ENCODE measurements at places on chromosomes 5 and 9. TPM values are rescaled to one million over a fixed set of nuclear protein-coding genes. Genes with fewer than 3 reads are reported as not detected.

- DNase-seq: no peak
These were observed 48.6 kb downstream of the FOXI1 start for GRCh38 chr5:170154297-170154696.

Gene SKIC3
- 13.4 TPM for polyA plus RNA-seq

DNA sequence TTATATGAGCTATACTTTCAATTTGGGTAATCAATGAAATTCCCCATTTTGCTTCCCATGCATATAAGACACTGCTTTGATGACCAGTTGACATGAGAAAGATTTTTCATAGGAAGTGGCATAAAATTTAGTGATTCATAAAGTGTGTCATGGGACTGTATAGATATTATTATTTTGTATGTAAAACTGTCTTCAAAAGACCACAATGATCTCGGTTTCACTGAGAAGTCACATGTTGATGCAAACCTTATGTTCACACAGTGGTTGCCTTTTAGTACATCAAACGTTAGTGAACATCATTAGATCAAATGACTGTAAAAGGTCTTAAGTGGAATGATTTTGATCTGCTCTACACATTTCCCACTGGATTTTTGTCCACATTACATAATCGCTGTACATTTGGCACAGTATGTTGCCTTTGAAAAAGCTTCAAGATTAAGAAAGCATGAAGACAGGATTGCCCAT, 349.2 kb upstream of the MEF2C start:
- no peak for DNase-seq

DNA sequence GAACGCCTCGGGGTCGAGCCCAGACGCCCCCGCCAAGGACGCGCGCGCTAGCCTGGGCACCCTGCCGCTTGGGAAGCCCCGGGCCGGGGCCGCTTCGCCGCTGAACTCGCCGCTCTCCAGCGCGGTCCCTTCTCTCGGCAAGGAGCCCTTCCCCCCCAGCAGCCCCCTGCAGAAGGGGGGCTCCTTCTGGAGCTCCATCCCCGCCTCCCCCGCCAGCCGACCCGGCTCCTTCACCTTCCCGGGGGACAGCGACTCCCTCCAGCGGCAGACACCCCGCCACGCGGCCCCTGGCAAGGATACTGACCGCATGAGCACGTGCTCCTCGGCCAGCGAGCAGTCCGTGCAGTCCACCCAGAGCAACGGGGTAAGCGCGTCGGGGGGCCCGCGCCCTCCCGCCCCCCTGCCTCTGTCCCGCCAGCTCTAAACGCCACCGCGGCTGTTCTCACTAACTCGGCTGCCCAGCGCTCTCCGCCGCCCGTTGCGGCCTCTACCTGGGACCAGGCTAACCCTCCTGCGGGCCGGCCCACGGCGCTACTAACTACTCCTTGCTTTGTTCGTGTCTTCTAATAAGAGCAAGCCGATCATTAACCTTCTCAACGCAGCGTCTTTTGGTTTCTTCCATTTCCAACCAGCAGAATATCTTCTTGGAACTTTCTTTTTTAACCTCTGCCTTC, 93.6 kb upstream of the OTULINL start:
- no peak for DNase-seq

GRCh38 chr9:14322211-14323082, 8.5 kb upstream of the NFIB start:
- peak; percentile 88 for DNase-seq

Gene CHSY3
- 0.40 TPM for polyA plus RNA-seq

GRCh38 chr9:71183251-71183650, 61.8 kb upstream of the TRPM3 start:
- no peak for DNase-seq

Gene POC5
- polyA plus RNA-seq: 3.7 TPM

Gene FBP1
- polyA plus RNA-seq: 401 TPM

DNA sequence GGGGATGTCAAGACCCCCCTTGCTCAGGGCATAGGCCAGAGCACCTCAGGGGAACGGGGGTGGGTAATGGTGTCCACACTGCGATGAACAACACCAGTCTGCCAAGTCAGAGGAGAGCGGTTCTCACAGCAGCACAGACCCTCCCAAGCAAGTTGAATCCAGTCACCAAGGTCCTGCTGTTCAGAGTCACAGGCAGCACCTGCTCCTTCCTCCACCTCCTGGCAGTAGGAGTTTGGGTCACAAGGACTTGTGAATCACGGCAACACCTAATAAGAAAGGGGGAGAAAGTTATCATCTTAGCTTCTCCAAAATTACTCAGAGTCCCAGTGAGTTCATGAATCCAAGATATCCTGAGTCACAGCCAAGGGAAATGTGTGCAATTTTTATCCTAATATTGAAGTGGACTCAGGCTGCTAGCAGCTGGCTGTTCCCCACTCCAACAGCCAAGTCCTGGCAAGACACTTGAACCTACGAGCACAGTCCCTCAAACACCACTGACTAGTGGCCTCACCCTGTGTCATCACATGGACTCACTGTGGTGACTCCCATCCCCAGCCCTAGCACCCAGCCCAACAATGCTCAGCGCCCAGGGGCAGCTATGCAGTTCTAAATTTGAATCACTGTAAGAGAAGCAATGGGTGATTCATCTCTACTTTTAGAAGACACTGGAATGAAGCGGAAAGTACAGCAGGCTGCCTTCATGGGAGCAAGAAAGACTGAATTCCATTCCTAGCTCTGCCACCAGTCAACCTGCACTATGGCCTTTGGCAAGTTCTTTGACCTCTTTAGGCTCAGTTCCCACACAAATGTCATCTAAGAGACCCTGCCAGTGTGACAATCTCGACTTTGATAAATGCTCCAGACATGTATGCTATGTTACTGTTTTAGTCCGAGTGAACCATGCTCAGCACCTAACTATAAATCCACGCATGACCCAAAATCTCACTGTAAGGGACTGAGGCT, 113.7 kb downstream of the KLHL3 start:
- DNase-seq: no peak

Gene FCN2
- polyA plus RNA-seq: 118 TPM

Gene NELFB
- polyA plus RNA-seq: 4.7 TPM

DNA sequence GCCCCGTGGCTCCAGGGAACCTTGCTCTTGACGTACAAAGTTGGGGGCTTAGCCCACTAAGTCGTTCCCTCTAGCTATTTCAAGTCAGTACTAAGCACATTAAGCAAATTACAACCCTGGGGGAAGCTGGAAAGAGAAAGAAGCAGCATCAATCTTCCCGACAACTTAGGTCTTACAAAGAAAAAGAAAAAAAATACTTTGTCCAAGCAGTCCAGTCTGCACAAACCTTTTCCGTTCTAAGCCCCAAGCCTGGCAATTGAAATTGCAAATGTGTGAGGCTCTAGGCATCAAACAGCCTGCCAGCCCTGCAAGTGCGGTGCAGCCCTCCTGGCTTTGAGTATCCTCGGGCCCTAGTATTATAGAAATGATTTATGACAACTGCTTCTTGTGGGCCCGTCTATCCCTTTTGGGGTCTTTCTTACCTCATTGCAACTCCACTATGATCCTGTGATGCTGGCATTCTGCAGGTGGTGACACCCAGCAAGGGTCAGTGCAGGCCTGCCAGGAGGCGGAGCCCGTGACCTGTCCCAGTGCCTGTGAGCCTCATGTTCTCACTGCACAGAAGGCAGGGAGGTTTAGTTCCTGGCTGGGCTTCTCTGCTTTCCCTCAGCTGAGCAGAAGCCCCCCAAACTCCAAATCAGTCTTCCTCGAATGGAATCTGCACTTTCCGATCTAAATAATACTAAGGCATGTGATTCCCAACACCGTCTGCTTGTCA, 232.3 kb upstream of the IRX2 start:
- DNase-seq: no peak

GRCh38 chr9:132381966-132382541, 24.6 kb downstream of the TTF1 start:
- DNase-seq: no peak

Gene TXNDC8
- polyA plus RNA-seq: not detected

- no peak for DNase-seq
These were observed 43.9 kb downstream of the RCL1 start for GRCh38 chr9:4836676-4837075.

- no peak for DNase-seq
These were observed 6.1 kb upstream of the CSF2 start for GRCh38 chr5:132067451-132067850.

Gene SCAI
- 1.1 TPM for polyA plus RNA-seq

DNA sequence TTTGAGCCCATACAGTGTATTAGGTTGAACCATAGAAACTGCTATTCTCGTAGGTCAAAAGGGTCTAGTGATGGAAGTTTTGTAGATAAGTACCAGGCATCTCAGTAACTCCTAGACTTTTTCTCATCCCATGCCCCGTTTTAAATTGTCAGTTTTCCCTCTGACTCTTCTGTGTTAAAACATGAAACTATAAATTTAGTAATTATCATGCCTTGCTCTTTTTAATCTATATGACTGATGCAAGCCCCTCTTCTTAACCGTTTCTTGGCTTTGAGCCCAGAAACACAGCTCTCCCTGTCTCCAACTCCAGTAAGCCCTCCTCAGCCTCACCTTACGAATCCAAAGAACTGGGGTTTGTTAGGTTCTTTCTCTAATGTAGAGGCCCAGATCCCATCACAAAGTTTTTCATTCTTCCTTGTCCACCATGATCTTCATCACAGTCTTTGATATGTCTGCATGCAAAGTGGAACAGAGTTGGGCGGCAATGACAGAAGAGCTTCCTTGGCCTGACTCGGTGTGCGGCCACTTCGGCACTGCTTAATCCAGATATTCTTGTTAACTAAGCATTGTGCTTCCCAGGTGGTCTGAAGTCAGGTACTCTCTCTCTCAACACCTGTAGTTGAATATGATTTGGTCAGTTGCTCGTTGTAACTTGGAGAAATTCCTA, 21.1 kb downstream of the RGMB start:
- no peak for DNase-seq

DNA sequence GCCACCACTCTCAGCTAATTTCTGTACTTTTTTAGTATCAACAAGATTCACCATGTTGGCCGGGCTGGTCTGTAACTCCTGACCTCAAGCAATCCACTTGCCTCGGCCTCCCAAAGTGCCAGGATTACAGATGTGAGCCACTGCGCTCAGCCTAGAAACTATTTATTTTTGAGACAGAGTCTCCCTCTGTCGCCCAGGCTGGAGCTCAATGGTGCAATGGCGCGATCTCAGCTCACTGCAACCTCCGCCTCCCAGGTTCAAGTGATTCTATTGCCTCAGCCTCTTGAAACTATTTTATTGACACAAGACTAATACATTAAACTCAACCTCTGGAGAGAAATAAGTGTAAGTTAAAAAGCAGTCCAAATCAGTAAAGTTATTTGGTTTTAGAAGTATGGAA, 34.0 kb downstream of the IL6ST start:
- no peak for DNase-seq

DNA sequence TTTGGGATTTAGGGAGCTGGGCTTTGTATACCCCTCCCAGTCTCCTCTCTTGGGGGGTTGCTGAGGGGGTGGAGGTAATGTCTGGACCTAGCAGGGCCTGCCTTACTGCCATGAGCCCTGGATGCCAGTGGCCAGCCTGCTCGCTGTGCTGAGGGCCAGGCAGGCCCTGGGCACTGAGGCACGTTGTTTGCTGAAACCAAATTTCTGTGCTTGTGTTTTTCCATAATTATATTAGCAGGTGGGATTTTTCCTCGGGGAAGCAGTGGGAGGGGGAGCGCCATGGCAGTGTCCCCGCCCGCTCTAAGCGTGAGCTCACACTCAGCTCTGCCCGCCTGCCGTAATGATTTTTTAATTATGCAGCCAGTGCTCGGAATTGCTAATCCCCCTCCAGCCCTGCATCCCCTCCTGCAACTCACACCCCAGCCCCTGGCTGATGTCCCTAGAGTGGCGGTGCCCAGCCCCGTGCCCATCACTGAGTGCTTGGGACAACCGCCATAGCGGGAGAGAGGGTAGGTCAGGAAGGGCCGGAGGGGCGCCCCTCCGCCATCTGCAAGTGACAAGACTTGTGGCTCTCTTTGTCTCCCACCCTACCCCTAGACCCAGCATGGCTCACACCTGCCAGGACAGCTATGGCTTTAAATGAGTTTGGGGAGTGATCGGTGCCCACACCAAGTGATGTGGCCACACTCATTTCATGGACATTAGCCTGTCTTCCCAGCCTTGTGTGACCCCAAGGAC, 20.9 kb downstream of the CXXC5 start:
- no peak for DNase-seq

Gene ZNF346
- polyA plus RNA-seq: 3.7 TPM

- DNase-seq: peak; percentile 64
These were observed 647 bp downstream of the SMARCA2 start for GRCh38 chr9:2015581-2016407.

DNA sequence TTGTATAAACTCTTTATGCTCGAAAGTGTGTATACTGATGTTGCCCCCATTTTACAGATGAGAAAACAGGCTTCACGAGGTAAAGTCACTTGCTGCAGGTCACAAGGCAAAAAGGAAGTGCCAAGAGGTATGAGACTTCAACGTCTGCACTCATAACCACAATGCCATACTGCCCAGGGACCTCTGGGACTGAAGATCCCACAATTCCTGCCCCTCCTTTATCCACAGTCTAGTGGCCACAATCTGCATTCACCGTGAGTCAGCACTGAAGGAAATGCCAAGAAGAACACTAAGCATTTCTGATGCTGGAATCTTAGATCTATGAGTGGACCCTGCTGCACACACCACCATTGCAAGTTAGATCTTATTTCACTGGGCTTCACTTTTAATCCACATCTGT, 37.3 kb downstream of the MED27 start:
- DNase-seq: no peak

- DNase-seq: no peak
These were observed 40.7 kb downstream of the ASTN2 start for GRCh38 chr9:117374076-117374725.

DNA sequence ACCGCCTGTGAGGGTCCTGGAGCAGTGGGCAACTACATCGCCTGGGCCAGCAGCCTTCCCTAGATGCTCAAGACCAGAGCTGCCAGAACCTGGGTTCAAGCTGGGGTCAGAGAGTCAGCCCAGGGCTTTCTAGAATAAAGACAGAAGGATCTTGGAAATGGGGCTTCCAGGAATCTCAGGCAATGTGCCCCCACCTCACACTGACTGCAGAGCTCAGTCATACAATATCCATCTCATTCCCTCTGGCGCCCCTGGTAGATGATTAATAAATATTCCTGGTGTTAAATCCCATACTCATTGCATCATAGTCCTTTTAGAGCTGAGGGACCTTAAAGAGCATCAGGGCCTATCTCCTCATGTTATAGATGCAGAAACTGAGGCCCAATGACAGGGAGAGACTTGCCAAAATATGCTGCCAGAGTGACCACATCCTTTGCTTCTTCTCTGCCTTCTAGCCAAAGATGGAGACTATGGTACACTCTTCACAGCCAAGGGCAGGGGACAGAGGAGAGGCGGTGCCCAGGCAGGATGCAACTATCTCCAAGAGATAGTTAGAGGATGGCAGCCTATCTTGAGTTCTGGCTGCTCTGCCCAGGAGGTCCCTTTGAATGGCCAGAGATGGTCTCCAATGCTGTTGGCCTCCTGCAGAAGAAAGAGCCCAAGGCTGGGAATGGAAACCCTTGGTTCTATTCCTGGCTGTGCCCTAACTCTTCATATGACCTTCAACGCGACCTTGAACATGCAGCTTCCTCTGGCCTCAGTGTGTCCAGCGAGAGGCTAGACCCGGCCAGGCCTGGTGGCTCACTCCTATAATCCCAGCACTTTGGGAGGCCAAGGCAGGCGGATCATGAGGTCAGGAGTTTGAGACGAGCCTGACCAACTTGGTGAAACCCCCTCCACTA, 36.2 kb upstream of the IL17B start:
- no peak for DNase-seq

Gene SV2C
- polyA plus RNA-seq: 0.04 TPM

- no peak for DNase-seq
These were observed 138.0 kb upstream of the KCNN2 start for GRCh38 chr5:114223866-114224265.

GRCh38 chr9:128689293-128689774, 312 bp downstream of the SET start:
- peak; percentile 62 for DNase-seq

Gene COL5A1
- 0.67 TPM for polyA plus RNA-seq

Gene CYSRT1
- polyA plus RNA-seq: 0.15 TPM

GRCh38 chr5:4947106-4947505, 193.0 kb upstream of the ADAMTS16 start:
- DNase-seq: no peak
